ENCODE measurements at places on chromosomes 7 and 10.

DNA sequence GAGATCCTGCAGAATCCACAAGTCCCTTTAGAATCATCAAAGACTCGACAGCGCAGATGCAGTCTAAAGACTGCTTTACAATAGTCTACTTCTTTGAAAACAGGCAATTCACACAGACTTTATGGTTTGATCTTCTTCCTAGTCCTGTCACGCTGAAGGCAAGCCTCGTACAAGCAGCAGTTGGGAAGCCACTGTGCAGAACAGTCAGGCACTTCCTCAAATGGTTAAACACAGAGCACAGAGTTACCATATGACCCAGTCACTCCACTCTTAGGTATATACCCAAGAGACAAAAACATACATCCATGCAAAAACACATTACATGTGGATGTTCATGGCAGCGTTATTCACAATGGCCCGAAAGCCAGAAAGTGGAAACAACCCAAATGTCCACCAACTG, 41.4 kb downstream of the LRRC20 start:
- DNase-seq = peak; percentile 90

GRCh38 chr10:124129471-124129870, 36.1 kb upstream of the CHST15 start:
- DNase-seq = no peak

- DNase-seq = no peak
These were observed 175.2 kb downstream of the CDK14 start for GRCh38 chr7:90771281-90771680.

DNA sequence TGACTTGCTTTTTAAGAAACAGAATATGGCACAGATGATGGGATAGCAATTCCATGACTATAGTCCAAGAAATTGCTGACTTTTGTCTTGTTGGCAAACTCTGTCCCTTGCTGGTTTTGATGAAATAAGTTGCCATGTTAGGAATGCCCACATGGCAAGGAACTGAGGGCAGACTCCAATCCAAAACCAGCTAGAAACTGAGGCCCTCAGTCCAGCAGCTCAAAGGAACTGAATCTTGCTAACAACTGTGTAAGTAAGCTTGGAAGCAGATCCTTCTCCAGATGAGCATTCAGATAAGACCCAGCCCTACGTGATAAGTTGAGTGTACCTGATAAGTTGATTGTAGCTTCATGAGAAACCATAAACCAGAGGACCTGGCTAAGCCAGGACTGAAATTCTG, 64.3 kb upstream of the BMPER start:
- no peak for DNase-seq

DNA sequence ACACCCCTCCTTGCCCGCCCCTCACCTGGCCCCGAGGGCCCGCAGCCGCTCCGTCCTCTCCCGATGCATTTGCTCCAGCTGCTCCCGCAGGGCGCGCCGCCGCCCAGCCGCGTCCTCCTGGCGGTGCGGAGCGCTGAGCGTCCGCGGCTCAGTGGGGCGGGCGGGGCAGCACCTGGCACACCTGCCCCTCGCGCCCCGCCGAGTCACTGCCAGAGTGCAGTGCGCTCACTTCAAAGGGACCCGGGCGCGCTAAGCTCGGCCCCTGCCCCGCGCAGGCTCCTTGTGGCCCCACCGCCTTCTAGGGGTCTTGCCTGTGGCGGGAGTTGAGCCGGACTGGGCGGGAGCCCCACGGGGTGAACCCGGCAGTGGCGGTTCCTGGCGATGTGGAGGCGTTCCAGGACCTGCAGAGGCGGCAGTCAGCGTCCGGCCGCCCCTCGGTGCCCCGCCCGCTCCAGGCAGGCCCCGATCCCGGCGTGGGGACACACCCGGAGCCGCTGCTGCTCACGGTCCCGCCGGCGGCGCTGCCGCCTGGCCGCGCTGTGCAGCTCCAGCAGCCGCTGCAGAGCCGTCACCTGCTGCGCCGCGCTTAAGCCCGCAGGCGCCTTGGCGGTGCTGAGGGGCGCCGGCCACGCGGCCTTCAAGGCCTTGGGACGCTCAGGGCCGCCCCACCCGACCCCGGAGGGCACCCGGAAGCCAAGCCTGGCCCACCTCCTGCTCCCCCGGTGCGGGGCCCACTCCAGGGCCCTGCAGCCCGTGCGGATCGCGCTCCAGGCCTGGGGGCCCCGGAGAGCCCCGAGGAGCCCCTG, 6.7 kb downstream of the ATP6V1F start:
- DNase-seq = no peak
